ENCODE measurements at places on chromosomes 2 and 18.

GRCh38 chr2:63588385-63589147 is at the start of the genes MDH1 and WDPCP:
MDH1 (plus strand) TSS chr2:63588963; CDS start chr2:63589044, 81 bp downstream.
WDPCP (minus strand) TSS chr2:63588477; CDS start chr2:63588271, 206 bp downstream.
- DNase-seq = peak; percentile 86

DNA sequence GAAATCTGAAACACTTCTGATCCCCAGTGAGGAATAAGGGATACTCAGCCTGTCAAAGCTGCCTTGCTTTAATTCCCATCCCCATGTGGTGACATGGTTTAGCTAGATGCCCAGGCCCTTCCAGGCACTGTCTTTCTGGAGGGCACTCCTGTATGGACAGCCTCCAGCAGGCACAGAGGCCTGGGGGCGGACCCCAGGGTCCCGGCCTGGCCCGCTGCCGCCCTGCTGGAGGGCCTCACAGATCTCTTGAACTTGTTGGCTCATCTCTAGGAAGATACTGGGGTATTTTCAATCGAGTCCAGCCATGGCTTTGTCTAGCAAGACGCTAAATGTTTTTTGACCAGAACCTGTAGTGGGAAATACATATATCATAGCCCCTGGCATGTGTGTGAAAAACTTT is 21.0 kb upstream of the CNNM3 start:
- no peak for DNase-seq

DNA sequence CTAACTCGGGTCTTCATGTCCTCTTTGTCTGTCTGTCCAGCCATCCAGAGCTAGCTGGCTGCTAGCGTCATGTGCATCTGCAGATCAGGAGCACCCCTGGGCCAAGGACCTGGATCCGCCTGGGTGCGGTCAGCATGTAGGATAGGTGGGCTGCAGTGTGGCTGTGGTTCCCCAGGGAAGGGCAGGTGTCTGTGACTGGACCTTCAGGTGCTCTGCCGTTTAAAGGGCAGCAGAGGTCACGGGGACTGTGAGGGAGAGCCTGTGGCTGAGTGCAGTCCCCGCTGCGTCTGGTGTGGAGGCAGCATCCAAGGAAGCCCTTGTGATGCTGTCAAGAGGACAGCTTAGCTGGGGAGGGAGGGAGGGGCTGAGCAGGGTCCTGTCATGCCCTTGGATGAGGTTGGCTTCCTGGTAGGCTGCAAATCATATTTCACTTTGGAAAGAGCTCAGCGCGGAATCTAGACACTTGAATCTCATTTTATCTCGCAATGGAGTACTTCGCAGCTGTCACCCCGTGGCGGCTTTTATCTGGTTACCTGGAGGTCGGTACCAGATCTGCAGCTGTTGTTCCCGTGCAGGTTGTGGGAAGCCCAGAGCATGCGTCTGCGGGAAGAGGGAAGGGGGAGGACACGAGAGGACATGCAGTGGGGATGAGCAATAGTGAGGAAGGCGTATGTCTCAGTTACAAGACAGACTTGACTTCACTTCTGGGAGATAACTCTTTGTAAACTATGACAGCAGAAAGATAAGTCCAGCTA is 5.9 kb upstream of the RALB start:
- no peak for DNase-seq

- no peak for DNase-seq
Measured at GRCh38 chr2:105410554-105410953, 11.7 kb upstream of the FHL2 start.

DNA sequence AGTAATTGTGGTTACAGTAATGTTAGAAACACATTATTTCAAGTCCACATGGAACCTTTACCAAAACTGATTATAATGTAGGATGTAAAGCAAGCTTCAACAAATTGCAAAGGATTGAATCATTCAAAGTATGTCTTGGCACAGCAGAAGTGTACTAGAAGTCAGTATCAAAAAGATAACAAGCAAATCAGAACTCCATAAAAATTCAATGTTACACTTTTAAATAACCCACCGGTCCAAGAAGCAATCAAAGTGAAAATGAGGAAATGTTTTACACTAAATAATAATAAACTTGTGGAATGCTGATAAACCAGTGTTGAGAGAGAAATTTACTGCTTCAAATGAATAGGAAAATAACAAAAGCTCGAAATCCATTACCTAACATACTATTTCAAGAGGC is 47.7 kb downstream of the TTC21B start:
- no peak for DNase-seq

GRCh38 chr2:26970244-26970927 is at the start of gene MAPRE3:
MAPRE3 (plus strand) TSS chr2:26970637; CDS start chr2:27022219, 51,582 bp downstream.
- peak; percentile 77 for DNase-seq

DNA sequence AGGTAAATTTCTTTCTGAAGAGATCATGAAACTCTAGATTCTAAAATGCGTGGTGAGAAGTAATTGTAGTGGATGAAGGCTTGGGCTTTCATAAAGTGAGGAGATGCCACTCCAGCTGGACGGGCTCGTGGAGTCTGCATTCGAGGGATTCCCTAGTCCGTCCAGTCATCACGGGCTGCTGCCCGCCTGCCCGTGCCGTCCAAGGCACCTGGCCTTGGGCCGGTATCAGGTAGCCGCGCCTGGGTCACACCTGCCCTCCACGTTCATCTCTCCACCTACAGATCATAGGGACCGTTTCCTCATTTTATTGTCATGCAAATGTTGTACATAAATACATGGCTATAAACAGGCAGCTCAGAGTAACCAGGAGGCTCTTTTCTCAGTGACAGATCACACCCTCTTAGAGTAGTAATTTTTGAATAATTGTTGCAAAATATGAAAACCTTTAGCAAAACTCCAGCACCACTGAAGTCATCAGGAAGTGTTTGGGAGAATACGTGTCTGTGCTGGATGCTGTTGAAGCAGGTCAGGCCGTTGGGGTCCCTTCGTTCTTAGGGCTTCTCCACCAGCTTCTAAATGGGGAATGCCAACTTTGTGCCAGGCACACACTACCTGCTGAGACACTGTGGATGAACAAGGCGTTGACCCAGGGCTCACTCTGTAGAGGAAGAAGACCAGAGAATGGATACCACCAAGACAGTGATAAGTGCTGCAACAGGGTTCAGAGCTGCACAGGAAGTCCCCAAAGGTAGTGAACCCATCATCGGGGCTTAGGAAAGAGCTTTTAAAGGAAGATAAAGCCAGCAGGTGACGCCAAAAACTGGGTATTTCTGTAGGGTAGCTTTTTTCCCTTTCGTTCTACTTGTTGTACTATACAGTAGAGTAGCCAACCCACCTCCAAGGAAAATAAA is 112.5 kb downstream of the FAM210A start:
- DNase-seq = no peak

DNA sequence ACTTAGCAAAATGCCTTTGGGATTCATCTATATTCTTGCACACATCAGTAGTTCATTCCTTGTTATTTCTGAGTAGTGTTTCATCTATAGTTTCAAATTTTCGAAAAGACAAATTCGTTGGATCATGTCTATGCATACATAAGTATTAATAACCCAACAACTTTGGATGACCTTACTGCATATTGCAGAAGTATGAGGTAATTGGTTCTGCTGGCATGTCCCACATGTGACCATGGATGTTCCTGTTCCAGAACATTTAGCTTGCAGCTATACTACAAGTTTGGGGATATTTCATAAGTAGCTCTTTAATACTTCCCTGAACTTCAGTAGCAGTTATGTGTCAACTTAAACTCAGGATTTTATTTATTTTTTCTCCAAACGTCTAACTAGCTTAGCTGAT is 44.9 kb downstream of the APLF start:
- DNase-seq = no peak

- no peak for DNase-seq
Measured at GRCh38 chr2:224360801-224361251, 41.1 kb downstream of the FAM124B start.

DNA sequence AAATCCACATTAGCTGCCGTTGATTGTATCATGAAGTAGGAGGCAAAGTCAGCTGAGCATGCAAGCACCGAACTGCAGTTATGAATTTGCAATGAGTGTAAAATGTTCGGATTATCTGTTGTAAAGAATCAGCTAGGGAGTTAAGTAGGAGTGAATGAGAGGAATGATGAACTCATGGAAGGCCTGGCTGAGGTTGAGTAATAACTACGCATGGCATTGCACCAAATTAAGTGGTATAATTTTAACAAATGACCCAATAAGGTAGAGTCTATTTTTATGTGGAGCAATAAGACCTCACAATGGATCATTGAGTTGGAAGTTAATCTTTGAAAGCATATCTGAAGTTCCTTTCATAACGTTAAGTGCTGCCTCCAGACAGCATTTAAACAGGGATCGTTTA is 288.2 kb upstream of the CHST9 start:
- no peak for DNase-seq

DNA sequence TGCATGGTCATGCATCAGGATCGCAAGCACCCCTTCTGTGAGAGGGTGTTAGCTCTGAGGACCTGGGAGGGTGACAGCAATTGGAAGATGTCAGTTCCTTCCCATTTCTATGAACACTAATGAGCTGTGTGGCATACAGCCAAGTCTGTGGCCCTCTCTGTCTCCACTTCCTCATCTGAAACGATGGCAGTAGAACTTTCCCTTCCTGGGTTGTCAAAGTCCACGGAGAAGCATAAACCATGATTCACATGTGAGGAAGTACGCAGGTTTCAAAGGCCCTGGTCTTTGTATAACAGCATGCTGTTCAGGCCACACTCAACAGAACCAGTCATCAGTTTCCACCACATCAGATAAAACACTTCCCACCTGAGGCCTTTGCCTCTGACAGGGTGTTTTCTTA is 167.4 kb upstream of the RAB6C start:
- peak; percentile 1 for DNase-seq

GRCh38 chr2:96100893-96101304 is 15.5 kb downstream of the ADRA2B start:
- DNase-seq = no peak

DNA sequence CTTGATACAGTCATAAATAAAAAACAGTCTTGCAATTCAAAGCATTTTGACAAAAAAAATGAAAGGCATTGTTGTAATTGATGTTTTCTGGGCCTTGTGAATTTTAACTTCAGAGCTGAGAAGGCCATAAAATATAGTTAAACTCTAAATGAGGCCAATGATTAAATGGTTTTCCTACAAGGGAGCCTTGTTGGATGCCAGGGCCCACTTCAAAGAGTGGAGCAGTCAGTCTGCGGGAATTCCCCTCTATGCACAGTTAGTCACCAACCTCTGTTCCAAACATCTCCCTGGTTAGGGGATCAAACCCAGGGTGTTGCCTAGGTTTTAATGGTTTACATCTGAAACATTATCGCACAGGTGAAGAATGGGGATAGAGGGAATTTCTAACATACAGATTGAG is 143.4 kb downstream of the NCKAP5 start:
- no peak for DNase-seq

GRCh38 chr2:101706819-101707177 is 9.3 kb downstream of the MAP4K4 start:
- no peak for DNase-seq

- peak; percentile 25 for DNase-seq
Measured at GRCh38 chr18:76687304-76687962, 134.9 kb upstream of the ZNF236 start.

- no peak for DNase-seq
Measured at GRCh38 chr18:59276047-59276446, 2.8 kb upstream of the RAX start.

- DNase-seq = no peak
Measured at GRCh38 chr2:17373741-17374140, 144.5 kb downstream of the RAD51AP2 start.

GRCh38 chr2:11051280-11051679 is 104.0 kb upstream of the SLC66A3 start:
- no peak for DNase-seq

DNA sequence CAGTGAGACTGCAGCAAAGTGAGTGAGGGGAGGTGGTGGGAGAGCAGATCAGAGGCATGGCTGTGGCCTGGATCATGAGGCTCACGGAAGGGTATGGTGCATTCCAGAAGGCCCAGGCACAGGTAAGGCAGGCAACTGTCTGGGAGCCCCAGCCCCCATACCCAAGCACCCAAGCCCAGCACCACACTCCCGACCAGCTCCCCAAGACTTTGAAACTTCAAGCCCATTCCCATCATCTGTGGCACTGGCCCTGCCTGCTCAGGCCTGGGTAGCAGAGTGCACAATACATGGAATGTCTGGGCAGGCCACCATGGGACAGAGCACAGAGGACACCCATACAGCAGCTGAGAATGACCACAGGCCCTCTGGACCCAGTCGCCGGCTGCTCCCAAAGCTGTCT is 202.6 kb upstream of the ARL4C start:
- no peak for DNase-seq

- DNase-seq = no peak
Measured at GRCh38 chr2:176573612-176574483, 304.6 kb downstream of the MTX2 start.

DNA sequence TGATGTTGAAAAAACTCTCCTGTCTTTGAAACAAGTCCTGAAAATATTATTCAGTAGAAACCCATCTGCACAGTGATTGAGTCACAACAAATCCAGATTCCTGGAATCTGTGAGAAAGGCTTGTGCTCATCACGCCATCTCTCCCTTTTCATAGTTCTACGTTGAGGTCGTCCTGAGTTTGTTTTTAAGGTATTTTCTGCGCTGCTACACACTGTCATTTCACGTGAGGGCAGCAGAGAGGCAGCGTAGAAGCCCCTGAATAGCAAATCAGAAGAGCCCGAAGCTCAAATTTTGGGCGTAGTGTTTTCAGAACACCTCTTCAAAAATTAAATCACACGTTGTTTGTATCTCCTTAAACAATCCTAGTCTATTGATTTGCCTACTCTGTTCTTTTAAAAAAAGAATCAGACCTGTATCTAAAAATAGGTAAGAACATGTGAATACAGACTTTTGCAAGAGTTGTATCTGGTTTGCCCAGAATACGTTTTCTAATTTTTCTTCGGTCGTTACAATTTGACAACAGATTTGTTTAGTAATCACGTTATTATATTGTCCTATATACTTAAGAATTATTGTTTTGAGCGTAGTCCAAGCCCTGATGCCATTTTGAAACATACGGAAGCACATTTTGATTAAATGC is 61.6 kb upstream of the SLC38A11 start:
- DNase-seq = no peak

DNA sequence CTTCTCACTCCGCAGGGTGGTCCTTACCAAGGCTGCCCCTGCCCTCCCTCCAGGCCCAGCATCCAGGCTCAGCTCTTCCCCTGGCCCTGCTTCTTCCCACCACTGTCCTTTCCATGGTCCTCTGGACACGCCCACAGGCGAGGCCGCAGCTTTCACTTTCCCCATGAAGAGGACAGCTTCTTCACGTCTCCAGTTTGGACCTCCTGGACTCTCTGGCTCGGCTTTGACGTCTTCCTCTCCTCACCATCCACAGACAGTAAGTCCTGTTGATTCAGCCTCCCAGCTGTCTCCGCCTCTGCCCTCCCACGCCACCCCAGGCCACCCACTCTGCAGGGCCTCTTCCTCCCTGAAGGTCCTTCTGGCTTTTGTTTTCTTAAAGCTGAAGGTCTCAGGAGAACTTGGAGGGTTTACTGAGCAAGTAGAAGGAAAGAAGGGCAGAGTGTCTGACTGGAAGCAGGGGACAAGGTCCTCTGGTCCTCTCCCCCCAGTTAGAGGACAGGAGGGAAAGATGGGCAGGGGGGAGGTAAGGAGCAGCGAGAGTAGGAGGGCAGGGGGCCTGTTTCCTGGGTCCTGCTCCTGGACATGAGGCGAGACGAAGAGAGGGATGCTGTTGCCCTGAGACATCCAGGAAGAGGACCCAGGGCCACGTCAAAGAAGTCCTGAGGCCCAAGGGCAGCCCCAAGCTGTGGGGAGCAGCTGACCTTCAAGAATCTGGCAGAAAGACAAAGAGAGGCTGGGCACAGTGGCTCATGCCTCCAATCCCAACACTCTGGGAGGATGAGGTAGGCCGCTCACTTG is 24.7 kb upstream of the NMUR1 start:
- DNase-seq = no peak
